Psoas muscle (tissue), 8 donors: ENCODE measurements at places on chromosomes 12 and 14. TPM values are rescaled to one million over a fixed set of nuclear protein-coding genes. Genes with fewer than 3 reads are reported as not detected.

Gene PTPRR
- 0.35 TPM for polyA plus RNA-seq

Gene OR6C2
- not detected for polyA plus RNA-seq

GRCh38 chr12:89906824-89907223 is 198.2 kb upstream of the ATP2B1 start:
- no peak for DNase-seq

- no peak for DNase-seq
These were observed 126.5 kb downstream of the TSPAN9 start for GRCh38 chr12:3203713-3204112.

GRCh38 chr14:22692194-22692593 is 48.0 kb upstream of the OR6J1 start:
- DNase-seq: no peak

DNA sequence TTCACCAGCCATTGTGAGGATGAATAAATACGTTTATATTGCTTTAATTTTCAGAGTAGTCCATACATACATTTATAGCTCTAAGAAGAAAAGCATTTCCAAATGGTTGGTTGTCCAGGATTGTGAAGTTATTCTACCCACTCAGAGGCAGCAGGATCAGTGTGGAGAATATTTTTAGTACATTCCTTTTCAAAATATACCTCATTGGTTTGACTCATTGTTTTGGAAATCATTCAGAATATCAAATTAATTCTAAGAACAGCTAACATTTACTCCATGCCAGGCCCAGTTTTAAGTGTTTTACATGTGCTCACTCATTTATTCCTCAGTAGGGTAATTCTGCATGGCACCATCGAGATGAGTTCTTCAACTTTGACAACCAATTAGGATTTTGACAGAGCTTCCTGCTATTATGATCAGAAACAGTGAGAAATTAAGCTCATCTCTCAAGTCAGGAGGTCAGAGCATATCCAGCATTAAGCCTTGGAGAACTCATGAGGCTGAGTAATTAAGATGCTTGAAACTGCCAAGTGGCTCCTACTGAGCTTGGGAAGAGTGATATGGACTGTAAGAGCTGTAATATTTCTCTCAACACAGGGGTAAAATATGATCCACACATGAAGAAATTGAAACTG is 153.3 kb upstream of the CLEC14A start:
- DNase-seq: no peak

Gene TBC1D30
- 0.43 TPM for polyA plus RNA-seq

DNA sequence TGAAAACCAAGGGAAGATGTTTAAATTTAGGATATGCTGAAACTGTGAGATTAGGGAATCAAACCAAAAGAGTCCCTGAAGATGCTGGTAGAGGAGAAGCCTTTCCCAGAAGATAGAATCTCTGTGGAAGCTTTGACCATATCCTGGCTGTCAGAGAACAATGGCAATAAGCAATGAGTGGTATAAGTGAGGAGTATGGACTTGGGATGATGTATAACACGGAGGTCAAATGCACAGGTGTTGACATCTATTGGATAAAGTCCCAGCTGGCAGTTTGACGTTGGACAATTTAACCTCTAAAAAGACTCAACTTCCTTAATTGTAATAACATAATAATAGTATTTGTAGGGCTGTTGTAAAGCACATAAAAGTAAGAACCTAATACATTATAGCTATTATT is 30.1 kb upstream of the CLEC14A start:
- DNase-seq: no peak

Gene SRGAP1
- 0.48 TPM for polyA plus RNA-seq

GRCh38 chr12:34339922-34340321 is 317.6 kb downstream of the ALG10 start:
- no peak for DNase-seq

- DNase-seq: no peak
These were observed 3.8 kb downstream of the NDRG2 start for GRCh38 chr14:21020977-21021545.

- DNase-seq: no peak
These were observed 193.5 kb upstream of the CNOT2 start for GRCh38 chr12:70049596-70050360.

DNA sequence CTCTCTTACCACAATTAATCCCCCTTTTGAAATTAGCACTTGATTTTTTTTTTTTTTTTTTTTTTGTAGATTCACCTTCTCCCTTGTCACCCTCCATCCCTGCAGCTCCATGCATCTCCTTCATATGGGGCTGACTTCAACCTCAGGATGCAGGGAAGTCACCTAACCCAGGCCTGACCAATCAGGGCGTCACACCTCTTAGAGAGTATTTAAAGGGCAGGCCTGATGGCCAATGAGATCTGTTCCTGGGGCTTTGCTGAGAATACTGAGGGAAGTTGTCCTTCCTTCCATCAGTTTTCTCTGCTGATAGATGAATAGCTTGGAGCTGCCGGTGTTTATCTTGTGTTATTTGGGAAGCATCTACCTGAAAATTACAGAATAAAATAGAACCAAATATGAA is 1104.7 kb upstream of the TMEM132C start:
- DNase-seq: no peak

Gene C12orf57
- 269 TPM for polyA plus RNA-seq

- DNase-seq: no peak
These were observed 35.3 kb downstream of the VWF start for GRCh38 chr12:6088921-6089747.

Gene ABCD4
- 15.3 TPM for polyA plus RNA-seq

DNA sequence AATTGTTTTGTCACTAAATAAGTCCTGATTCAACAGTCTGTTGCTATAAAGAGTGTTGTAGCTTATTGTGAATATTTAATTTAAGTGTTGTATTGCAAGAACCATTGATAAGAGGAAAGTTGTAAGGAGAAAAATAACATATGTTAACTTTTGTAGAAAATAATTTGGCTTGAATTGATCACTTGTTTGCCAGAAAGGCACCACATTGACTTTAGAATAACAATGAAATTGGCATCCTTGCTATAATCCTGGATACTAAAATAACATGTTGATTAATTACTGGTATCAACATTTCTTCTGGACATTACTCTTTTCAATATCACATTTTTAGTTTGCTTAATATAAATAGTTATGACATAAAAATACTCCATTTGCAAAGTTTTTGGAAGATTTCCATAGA is 159.0 kb downstream of the MGAT4C start:
- DNase-seq: no peak

- no peak for DNase-seq
These were observed 104.0 kb downstream of the PRMT8 start for GRCh38 chr12:3594966-3595365.

GRCh38 chr12:34219046-34219770 is 196.9 kb downstream of the ALG10 start:
- DNase-seq: no peak

DNA sequence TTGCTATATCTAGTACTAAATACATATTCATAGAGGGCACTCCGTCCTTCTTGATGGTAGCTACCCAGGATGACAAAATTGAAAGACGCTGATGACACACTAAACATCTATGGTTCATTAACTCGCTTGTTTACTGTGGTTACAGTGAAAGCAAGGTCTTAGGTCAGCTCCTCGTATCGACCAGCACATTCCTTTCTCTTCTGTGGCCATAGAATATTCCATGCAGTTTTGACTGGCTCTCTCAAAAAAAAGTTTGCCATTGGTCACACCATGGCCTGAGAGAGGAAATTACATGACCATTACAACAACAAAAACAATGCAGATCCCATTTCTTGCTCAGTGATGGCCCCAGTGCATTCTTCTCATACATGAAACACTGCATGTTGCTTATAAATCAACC is 411.4 kb upstream of the SOX5 start:
- no peak for DNase-seq

DNA sequence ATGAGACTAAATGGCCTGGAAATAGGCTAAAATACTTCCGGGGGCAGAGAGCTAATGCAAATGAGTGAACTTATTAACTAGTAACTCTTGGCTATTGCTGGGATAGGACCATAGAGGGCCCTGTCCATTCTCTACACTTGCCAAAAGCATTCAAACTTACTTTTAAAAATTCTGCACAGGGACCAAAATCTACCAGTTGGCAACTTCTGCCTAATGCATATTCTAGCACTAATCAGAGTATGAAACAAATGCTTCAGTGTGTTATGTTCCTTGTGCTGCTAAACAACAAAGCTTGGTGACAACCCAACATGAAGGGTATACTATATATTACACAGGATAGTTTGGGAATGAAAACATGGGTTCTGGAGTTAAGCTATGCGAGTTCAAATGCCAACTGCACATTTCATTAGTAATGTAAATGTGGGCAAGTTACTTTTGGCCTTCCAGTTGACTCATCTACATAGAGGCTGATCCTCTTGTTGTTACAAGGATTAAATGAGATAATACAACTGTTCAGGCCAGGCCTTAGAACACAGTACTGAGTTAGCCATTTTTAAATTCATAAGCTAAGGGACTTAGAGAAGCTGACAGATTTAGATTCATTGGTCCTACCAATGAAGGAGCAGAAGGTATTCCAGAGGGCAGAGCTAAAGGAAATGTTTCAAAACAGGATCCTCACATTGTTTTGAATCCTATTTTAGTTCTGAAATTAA is 32.4 kb downstream of the HIGD1C start:
- DNase-seq: no peak

Gene TPPP2
- polyA plus RNA-seq: not detected

Gene ACOT6
- not detected for polyA plus RNA-seq

DNA sequence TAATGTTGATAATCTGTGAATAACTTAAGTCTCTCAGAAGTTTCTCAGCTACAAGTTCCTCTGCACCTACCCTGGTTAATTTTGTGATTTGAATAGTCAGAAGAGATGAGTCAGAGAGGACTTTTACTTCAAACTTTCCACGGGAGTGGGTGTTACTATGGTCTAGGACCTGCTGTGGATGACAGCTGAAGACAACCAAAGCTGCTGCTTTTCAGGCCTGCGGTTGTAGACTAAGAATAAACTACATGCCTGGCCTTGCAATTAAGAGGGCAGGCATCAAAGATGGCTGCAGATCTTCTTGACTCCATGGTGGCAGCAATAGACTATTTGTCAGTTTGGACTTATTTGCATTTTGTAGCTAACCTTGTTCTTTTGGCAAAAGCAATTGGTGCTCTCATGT is 227.1 kb upstream of the KRR1 start:
- no peak for DNase-seq

Gene CRIP1
- 20.6 TPM for polyA plus RNA-seq

DNA sequence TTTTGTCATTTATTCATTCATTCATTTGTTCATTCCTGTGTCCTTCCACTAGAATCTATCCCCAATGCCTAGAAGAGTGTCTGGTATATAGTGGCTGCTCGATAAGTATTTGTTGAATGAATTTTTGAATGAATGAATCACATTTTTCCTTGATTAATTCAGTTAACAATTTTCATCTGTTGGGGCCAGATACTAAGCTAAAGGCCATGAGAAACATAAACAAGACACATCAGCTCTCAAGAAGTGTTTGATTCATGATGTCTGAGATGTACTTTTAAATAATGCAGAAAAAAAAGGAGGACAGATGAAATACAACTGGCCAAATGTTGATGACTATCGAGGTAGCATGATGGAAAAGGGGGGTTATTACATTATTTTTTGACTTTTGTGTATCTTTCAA is 48.1 kb upstream of the TMED10 start:
- no peak for DNase-seq

DNA sequence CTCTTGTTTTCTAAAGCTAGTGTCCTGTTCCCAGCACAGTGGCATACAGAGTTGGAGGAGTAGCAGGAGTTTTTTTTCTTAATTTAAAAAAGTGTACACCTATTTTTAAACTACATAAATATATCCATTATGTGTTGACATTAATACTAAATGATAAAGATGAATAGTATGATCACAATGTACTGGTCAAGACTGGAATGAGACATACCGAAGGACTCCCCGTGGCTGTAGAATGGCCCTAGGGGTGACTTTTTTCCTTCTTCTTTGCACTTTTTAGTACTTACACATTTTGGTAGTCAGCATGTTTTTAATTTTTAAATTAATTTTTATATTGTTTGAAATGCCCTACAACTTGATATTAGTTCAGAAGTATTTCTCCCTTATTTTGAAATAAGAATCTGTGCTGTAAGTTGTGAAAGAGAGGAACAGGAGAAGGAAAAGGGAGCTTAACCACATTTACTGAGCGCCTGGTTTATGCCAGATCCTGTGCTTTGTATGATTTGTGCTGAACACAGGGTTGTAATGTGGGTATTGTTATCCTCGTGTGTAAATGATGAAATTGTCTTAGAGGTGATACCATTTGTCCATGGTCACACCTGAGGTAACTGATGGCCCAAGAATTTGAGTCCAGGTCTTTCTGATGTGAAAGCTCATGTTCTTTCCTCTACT is 136.5 kb downstream of the TGFB3 start:
- DNase-seq: no peak

Gene ISCA2
- polyA plus RNA-seq: 24.5 TPM

GRCh38 chr12:47722941-47723631 is 2.2 kb downstream of the ENDOU start:
- no peak for DNase-seq

Gene ACOT2
- polyA plus RNA-seq: 86.1 TPM

DNA sequence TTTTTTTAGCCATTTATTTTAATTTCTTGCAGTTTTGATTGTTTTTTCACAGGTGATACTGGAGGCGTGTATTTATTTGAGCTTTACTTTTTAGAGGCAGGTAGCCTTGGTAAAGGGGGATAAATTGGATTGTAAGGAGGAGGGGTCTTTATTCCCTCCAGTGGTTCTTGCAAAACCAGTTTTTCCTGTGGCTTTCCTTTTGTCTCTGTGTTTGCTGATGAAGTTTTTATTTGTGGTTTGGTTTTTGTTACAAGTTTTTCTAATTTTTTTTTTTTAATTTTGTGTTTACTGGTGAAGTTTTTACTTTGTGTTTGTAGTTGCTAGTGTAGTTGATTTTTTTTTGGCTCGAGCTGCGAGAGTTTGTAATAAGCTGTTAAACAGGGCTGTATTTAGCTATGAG is 278.5 kb downstream of the PRKD1 start:
- no peak for DNase-seq

DNA sequence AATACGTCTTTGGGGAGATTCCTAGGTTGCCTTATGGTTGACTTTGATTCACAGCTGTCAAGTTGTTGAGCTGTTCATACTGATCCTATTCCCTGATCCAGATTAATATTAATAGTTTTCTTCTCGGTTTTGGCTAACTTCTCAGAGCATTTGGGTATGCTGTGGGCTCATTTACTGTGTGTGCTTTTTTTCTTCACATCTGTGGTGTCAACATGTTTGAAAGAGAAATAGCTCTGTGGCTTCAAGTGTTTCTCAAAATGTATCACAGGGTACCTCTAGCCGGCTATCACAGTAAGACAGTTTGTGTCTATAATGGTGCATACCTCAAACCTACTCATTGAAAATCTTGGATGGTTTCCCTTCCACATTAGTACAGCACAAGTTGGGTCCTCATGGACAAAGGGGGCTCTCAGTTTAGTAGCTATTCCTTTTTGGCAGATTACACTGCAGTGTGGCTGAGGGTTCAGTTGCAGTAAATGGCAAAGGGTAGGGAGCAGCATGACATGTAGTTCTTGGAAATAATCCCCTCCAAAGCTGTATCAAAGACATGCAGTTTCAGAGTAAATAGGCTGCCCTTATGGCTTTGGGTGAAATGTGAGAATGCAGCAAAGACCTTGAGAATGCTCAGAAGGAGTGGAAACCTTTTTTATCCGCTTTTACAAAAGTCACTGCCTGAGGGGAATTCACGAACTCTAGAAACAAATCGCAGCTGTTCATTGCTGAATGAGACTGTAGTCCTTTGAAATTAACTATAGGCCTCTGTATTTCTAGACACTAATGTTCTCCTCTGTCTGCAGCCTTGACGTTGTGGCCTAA is 102.4 kb upstream of the ATF1 start:
- DNase-seq: no peak
